Fibroblast of skin of left biceps (primary cell): ENCODE measurements at places on chromosomes 5 and 9.

- DNase-seq = no peak
These were observed 876 bp upstream of the JAK2 start for GRCh38 chr9:4984171-4984620.

DNA sequence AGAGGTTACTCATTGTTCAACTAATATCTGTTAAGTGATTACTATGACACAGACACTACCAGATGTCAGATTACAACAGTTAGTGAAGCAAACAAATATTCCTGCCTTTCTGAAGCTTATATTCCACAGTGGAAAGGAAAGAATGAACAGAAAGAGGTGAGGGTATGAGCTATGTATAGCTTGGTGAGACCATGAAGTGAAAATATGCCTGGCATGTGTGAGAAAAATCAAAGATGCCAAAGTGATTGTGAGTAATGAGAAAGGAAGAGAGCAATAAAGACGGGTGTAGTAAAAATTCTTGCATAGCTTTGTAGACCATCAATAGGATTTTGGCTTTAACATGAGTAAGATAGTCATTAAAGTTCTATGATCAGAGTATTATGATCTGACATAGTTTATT is 734.5 kb upstream of the NUDT12 start:
- DNase-seq = peak; percentile 8

DNA sequence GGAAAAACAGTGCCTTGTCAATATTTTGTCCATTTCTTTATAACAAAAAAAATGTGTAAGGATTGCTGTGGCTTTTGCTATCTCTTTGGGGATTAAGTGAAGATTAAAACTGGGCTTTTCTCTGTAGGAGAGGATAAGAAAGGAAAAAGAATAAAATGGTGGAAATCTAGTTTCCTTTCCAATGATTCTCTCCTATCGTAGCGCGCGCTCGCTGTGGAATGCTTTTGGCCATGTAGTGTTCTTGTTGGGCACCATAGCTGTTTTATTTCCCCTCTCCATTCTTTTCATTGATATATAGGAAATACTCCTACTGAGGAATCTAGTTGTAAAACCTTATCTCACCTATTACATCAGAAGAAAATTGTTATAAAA is 1.5 kb downstream of the STXBP1 start:
- DNase-seq = no peak

DNA sequence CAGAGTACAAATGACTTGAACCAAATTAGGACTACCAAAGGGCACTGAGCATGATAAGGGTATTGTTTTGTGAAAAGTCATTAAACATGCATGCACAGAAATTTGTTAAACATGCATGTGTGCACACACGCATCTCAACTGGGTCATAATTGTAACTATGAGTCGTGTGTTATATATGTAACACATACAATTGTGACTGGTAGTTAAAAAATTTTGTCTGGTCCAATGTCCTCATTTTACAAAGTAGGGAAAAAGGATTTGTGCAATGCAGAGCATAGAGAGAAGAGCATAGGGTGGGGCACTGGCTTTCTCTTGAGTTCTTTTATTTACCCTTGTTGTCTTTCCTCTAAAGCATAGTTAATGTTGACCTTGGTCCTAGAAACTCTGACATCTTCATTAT is 19.3 kb upstream of the IGFBPL1 start:
- DNase-seq = no peak

DNA sequence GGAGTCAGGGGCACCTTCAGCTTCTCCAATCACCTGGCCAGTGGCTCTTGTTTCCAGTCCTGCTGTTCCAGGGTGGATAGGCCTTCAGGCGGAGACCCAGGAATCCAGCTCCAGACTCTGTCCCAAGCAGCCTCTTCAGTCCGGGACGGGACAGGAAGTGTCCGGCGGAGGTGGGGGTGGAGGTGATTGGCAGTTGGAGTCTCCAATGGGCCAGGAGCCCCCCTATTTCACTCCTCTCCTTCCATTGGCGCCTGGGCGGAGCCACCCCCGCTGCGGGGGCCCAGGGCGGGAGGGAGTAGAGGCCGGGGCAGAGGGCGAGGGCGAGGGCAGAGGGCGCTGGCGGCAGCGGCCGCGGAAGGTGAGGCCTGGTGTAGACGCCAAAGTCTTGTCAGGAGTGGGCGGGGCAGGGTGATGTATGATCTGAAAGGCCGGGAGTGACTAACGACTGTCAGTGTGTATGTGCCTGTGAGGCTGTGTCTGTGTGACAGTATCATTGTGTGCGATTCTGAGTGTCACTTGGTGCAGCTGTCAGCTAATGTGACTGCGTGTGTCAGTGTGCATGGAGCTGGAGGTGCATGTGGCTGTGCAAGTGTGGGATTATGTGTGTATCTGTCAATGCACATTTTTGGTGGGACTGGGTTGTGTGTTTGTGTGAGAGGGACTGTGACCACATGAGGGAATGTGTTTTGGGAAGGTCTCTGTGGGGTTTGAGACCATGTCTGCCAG is at the start of gene IL11RA:
TSS of gene IL11RA (plus strand) at position 310 of the 726 bp plus-strand sequence. CDS start 3,033 bp downstream, outside the sequence.
- DNase-seq = no peak

- DNase-seq = no peak
These were observed 51.6 kb upstream of the CCNG1 start for GRCh38 chr5:163385824-163386223.

GRCh38 chr9:8437259-8437658 is 637.7 kb upstream of the DMAC1 start:
- no peak for DNase-seq

GRCh38 chr9:131923132-131923671 is 156.5 kb downstream of the MED27 start:
- DNase-seq = no peak

DNA sequence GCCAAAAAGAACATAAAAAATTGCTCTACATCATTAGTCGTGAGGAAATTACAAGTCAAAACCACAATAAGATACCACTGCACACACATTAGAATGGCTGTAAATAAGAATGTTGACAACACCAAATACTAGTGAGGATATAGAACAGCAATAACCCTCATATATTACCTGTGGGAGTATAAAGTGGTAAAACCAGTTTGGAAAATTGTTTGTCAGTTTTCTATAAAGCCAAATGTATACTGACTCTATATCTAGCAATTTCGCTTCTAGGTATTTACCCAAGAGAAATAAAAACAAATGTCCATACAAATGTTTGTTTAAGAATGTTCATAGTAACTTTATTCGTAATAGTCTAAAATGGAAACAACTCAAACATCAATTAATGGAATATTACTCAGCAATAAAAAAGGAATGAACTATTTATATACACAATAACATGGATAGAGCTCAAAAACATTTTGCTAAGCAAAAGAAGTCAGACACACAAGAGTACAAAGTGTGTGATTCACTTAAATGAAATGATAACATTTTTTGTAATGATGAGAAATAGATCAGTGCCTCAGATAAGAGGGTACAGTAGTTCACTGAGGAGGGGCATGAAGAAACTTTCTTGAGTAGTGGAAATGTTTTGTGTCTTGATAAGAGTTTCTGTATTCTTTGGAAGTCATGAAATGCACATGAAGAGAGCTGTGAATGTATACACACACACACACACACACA is 219.6 kb upstream of the ZNF462 start:
- no peak for DNase-seq

GRCh38 chr9:131185924-131186323 is 60.5 kb downstream of the NUP214 start:
- no peak for DNase-seq

GRCh38 chr9:103485138-103485537 is 490.0 kb downstream of the CYLC2 start:
- no peak for DNase-seq

- no peak for DNase-seq
These were observed 77.8 kb upstream of the LRRTM2 start for GRCh38 chr5:138952962-138953361.

DNA sequence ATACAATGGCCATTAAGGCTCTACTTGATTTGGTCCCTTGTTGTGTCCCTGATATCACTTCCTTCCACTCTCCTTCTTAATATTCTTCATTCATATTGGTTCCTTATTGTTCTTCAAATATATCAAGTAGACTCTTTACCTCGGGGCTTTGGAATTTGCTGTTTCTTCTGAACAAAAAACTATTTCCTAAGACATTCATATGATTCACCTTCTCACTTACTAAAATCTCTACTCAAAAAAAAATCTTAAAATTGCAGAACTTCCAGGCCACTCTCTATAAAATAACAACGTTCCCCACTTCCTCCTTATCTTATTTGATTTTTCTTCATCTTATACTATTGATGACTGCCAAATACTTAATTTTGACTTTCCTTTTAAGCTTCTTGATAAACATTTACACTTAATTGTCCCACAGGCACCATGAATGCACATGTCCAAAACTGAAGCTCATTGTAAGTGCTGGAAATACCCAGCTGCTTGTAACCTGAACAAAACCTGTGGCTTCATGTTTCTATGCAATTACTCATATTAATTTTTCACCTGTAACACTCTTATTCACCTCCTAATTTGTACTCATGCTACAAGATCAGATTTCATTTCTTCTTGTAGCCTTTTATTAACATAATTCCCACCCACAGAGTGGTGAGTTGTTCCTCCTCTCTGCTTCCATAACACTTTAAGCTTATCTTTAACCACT is 58.4 kb upstream of the NUDT12 start:
- DNase-seq = no peak

DNA sequence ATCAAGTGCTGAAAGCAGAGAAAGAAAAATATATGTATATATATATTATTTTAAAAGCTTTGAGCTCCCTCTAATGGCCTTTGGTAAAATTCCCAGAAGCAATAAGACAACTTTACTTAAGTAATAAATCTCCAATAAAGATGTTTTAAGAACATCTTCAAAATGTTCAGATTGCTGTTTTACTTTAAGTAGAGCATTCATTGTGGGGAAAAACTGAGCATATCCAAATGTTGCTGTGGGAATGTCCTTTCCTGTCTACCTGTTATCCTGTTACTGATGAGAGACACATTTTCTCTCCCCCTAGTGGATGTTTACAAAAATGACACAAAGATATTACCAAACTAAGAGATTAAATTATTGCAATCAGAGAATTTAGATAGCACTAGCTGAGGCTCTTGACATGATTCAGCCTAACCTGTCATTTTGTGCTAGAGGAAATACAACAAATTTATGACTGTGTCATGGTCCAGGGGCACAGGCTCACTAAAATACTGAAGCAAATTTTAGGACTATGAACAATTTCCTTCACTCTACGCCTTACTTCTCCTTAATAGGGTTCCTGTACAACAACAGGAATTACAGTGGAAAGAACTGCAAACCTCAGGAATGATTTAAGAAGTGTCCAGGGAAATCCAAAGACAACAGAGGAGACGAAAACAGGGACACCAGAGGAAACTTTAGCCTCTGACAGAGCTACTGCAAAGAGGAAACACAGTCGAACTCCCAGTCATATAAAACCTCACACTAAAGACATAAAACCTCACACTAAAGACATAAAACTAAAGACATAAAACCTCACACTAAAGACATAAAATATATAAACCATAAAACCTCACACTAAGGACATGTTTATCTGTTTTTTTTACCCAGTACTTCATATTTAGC is 24.3 kb upstream of the PRRC1 start:
- peak; percentile 10 for DNase-seq

DNA sequence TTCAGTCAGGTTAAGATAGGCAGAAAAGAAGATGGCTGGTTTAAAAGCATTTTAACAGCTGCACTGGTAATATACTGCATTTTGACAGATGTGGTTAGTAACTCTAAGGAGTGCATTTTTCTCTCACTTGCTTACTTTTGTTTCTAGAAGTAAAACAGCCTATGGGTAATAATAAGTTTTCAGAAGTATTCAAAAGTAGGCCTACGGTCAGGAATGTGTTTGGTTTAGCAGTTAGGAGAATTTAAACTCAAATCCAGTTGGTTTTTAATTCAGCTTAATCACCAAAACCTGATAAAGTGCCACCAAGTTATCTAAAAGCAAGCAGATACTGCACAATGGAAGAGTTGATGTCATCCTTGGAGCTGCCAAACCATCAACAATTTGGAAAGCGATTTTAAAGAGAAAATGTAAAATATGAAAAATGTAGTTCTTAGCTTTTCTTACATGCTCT is 160.3 kb downstream of the ARSB start:
- DNase-seq = peak; percentile 13

DNA sequence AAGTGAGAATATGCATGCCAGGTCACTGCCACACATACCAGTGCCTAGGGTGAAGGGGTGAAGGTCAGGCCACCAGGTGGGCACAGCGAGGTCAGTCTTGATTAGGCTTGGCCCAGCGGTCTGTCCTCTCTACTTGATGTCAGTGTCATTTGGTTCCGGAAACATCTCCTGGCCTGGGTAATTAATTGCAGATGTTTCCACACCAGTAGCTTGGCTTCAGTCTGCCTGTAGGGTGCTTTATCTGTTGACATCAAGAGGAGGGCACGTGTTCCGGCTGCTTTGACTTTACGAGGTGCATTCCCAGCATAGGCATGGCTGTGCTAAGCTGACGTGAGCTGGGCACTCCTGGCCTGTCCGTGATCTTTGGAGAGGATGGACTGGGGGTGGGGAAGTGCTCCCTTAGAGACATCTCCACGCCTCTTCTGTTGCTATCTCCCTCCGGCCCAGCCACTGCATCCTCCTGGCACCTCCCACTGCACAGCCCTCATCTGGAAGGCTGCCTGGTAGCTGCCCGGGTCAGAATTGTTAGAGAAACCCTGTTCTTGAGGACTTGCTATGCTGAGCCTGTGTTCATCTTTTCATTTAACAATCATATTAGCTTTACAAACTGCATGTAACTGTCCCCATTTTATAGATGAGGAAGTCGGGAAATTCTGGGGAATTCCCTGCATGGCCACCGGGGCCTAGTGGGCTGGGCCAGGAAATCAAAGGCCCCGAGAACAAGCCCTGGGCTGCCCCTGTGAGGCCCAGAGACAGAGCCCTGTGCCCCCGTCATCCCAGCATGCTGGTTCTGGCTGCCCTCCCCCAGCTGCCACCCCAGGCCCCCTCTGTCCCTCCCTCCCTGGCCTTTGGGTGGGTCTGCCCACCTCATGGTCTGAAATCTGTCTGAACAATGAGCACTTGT is 29.1 kb downstream of the JADE2 start:
- DNase-seq = no peak

- peak; percentile 26 for DNase-seq
These were observed 44.3 kb upstream of the BICD2 start for GRCh38 chr9:92808726-92809451.

DNA sequence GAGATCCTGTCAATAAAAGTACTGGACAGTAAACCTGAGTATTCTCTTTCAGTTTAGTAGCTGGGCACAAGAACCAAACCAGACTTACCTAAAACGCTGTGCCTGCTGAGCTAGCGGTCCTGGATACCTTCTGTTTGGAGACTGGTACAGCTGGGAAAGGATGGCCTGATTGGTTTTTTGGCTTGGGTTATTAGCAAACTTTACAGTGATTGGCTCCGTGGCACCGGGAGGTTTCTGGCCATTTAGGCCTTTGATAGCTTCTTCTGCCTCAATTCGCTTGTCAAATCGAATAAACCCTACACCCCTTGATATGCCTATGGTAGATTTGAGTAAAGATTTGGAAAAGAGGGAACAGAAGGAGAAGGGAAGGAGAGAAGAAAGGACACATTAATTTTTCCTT is 124.7 kb downstream of the ELAVL2 start:
- DNase-seq = no peak

- DNase-seq = no peak
These were observed 688.0 kb upstream of the SEMA6A start for GRCh38 chr5:117262572-117263131.
